Activated T-helper 1 cell treated with anti-CD3 and anti-CD28 coated beads, Interleukin-12 subunit alpha, Interleukin-12 subunit beta, Interleukin-2, Interleukin-4 antibody, amounts not matched to agents 30 ng/mL and 10 ng/mL and 1 ng/mL, durations not matched to agents 14 hours and 24 hours and 36 hours (primary cell): ENCODE measurements at places on chromosomes 16 and 17. TPM values are rescaled to one million over a fixed set of nuclear protein-coding genes. Genes with fewer than 3 reads are reported as not detected.

The CCDC78 gene
- total RNA-seq, result 5.8 and 7.8 TPM in 2 replicates

- no peak for DNase-seq
Measured at GRCh38 chr17:41367426-41368075, 2.1 kb downstream of the KRT33B start.

DNA sequence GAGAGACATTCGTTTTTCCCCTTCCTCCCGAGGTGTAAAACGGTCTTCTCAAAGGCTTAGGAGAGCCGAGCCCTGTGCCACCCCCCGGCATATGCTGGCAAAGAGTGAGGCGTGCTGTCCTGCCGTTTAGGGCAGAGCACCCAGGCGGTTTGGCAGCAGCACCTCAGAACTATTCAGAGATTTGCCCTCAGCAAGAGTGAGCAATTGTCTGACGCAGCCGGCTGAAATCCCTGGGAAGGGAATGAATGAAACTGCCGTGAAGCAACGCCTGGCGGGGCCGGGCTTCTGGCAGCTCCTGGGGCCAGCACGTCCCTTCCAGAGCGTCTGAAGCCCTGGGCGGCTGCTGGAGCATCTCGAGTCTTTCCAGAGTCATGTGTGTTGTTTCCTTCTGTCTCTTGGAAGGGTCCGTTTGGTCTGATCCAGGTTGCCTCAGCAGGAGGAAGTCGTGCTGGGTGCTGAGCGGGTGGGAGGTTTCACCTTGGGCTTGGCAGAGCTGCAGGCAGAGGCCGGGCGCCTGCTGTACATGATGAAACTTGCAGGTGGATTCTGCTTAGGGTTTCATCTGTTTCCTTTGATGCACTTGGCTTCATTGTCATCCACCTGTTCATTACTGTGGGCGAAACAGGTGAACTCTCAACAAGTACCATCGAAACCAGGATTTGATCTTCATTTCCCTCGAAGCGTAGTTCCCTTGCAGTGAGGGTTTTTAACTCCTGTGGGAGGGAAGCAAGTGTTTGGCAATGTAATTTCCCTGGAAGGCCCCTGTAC, 35.4 kb downstream of the TBCD start:
- DNase-seq, result no peak

- DNase-seq, result no peak
Measured at GRCh38 chr17:38890410-38890746, 20.5 kb downstream of the LASP1 start.

- DNase-seq, result no peak
Measured at GRCh38 chr16:86833136-86833535, 254.8 kb downstream of the FOXL1 start.

- no peak for DNase-seq
Measured at GRCh38 chr16:64736857-64737256, 385.0 kb downstream of the CDH11 start.
